ENCODE measurements at places on chromosomes 5 and 9. TPM values are rescaled to one million over a fixed set of nuclear protein-coding genes. Genes with fewer than 3 reads are reported as not detected.

The MEIKIN gene
- not detected for total RNA-seq

The SNAPC4 gene
- 3.1 TPM for total RNA-seq

The SPINK6 gene
- not detected for total RNA-seq

The FOXB2 gene
- not detected for total RNA-seq

The SHOC1 gene
- total RNA-seq = not detected

The NELFB gene
- 36.7 TPM for total RNA-seq

DNA sequence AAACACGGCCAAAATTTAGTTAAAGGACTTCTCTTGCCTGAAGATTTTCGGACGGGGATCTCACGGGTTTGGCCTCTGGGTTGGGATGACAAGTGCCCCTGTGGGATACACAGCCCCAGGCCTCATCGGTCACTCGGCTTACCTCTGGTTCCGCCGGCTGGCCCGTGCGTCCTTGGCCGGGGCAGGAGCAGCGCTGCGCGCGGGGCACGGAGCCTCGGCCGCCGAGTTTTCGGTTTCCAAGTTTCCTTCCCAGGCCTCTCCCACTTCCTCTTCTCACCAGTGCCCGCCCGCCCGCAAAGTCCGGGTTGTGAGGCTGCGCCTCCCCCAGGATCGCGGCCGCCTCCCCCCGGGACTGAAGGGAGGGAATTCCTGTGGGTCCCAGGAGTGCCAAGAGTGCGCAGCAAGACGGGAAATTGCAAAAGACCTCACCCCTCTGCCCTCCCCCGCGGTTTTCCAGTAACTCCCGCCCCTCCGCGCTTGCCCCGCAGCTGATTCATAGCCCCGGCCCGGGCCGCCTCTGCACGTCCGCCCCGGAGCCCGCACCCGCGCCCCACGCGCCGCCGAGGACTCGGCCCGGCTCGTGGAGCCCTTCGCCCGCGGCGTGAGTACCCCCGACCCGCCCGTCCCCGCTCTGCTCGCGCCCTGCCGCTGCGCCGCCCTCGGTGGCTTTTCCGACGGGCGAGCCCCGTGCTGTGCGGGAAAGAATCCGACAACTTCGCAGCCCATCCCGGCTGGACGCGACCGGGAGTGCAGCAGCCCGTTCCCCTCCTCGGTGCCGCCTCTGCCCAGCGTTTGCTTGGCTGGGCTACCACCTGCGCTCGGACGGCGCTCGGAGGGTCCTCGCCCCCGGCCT, at the start of gene OSMR:
TSS of gene OSMR (plus strand) at position 487 of the 853 bp plus-strand sequence. CDS start 23,033 bp downstream, outside the sequence.
- DNase-seq = peak; percentile 98

GRCh38 chr5:55860288-55860687, 9.1 kb downstream of the IL31RA start:
- DNase-seq = no peak

GRCh38 chr9:2638871-2639673, 17.5 kb downstream of the VLDLR start:
- no peak for DNase-seq

DNA sequence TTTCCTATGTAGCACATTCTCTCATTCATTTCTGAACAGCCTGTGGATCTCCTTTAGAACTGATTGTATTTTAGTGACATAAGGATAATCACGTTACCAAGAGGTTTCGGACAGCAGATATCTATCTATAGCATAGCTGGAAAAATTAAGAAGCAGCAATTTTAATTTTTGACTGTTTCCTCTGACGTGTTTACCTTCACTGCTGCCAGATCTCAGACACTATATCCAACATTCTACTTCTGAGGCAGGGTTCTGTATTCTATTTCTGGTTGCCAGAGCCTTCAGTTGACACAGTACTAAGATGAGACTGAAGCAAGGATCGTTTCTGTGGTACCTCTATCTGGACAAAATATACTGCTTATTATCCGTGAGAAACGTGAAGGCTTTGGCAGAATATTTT, at the start of gene EFCAB9:
TSS of gene EFCAB9 (plus strand) at position 301 of the 400 bp plus-strand sequence. CDS start at position 302, 1 bp downstream.
- no peak for DNase-seq

GRCh38 chr5:4987431-4987830, 152.7 kb upstream of the ADAMTS16 start:
- no peak for DNase-seq

DNA sequence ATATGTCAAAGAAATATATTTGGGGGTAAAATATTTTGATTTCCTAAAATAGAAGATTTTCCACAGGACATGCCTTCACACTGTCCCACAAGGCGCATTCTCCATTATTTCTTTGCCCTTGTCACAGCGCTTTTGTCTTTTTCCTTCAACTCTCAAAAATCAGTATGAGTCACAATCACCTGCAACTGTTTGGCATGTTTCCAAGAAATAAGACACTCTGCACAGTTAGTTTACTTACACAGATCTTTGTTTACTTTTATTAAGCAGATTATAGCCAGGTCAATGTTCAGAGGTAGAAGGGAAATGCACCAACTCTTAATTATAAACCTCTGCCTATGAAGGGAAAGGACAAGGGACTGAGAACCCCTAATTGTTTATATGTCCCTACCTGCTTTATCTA, 9.5 kb downstream of the CEMIP2 start:
- DNase-seq = peak; percentile 50

DNA sequence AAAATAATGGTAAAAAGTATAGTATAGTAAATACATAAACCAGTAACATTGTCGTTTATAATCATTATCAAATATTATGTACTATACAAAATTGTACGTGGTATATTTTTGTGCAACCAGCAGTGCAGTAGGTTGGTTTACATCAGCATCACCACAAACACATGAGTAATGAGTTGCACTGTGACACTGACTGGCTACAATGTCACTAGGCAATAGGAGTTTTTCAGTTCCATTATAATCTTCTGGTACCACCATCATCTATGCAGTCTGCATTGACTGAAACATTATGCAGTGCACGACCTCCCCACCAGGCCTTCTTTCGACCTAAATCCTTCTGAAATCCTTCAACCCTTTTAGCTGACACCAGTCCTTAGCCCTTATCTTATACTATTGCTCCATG, 105.8 kb downstream of the SREK1 start:
- no peak for DNase-seq

DNA sequence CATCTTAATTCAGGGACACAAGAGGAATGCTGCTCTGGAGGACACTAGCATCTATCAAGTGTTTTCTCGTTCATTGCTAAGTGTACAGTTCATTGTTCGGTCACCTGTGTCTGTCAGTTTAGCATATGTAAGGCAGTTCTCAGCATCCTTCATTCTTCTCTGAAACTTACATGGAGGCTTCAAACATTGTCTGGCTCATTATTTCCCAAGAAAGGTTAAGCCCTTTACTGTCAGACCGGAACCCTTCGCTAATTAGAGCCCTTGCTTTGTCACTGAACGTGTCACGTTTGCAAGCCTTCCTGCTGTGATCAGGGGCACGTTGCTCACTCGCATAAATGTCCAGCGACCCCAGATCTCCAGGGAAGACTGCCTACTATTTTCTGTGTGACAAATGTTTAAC, 62.3 kb upstream of the RIOK2 start:
- no peak for DNase-seq

DNA sequence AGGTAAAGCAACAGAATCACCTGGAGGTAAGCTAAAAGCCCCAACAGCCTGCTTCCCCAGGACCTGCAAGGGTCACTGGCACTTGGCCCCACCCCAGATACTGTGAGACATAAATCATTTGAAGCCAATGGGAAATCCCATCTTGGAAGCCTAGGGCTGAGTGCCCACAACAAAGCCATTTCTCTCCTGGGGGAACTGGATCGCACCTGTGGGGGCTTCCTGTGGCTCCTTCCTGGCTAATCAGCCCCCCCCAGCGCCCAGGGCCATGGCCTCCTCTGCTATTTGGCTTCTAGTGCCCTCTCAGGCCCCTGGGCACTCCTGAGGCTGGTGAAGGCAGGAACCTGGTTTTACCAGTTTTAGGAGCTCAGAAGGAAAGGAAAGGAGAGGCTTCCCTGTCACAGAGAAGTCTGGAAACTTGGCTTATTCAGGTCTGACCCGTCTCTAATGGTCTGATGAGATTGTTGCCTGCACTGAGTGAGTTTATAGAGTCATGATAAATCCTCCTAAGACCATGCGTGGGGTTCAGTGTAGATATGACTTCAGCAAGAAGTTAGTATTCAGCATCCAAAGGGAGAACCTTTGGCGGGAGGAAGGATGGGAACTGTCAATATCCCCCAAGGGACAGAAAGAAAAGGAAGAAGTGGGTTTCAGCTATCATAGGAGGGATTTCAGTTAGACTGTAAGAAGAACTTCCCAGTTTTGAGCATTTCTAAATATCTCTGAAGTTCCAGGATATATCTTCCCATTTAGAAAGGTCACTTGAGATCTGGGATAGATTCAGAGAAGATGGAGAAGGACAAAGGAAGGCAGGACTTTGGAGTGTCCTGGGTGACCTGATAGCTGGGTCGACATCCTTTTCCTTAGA, 1.2 kb downstream of the KCNMB1 start:
- no peak for DNase-seq

- peak; percentile 64 for DNase-seq
Measured at GRCh38 chr5:71922584-71923106, 184.6 kb upstream of the MAP1B start.

DNA sequence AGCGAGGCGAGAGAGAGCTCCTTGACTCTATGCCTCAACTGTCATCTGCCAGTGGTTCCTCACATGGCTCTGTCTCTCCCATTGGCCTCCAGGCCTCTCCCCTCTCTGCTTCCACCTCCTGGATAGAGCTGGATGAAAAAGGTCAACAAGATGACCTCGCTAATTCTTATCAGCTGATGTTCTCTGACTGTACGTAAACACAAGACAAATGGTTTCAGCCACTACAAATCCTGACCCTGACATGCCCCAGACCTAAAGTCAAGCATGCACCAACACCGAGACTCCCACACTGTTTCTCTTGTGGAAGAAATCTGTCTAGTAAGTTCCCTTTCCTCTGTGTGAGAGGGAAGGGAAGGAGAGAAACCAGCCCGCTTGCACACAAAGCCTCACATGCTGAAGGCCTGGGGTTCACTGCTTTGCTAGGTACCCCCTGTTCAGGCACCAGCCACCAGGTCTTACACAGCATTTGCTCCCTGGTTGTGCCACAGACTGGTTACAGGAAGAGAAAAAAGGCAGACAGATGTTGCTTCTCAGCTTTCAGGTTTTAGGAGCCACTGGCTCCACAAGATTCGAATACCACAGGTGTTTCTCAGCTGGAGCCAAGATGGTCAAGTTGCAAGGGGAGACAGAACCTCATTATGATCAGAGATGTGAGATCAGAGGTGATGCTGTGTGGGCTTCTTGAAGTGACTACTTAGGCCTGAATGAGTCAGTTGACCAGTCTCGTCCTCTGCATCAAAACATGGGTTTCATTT, 592.5 kb downstream of the CCDC171 start:
- peak; percentile 50 for DNase-seq

DNA sequence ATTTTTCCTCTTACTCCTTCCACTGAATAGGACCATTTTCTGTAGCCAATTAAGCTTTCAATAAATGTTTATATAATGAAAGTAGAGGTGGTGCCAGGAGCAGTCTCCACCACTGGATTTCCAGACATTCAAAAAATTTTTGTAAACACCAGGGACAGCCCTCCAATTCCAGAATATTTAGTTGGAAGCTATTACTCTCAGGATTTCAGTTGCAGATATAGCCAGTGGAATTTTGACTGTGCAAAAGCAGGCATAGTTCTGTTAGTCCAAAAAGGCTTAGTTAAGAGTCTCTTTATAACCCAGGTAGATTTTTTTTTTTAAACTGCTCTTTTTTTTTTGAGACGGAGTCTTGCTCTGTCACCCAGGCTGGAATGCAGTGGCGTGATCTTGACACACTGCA, 138.1 kb upstream of the DMRT1 start:
- peak; percentile 34 for DNase-seq

DNA sequence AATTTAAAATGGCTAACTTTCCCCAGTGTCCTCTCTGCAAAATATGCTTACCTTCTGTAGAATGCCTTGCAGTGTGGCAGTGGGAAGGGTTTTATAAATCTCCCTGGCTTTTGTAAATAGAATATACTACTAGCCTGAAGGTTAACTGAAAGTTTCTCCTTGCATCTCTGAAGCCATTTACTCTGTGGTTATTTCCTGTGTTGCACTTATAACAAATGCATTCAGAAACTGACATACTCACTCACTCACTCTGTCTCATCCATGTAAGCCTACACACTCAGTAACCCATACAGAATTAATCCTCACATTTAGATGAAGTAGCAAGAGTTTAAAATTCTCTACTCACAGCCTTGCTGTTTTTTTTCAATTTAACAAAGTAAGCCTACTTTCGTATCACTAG, 87.1 kb upstream of the SH3GL2 start:
- DNase-seq = peak; percentile 4

GRCh38 chr5:103490030-103490739, 72.4 kb downstream of the NUDT12 start:
- DNase-seq = no peak

- peak; percentile 6 for DNase-seq
Measured at GRCh38 chr9:80503671-80504281, 932.0 kb downstream of the TLE4 start.

- DNase-seq = peak; percentile 83
Measured at GRCh38 chr9:122468735-122469134, 9.0 kb downstream of the OR1J1 start.

Data from IMR-90 (cell line).